ENCODE measurements at places on chromosomes 3 and 15.

DNA sequence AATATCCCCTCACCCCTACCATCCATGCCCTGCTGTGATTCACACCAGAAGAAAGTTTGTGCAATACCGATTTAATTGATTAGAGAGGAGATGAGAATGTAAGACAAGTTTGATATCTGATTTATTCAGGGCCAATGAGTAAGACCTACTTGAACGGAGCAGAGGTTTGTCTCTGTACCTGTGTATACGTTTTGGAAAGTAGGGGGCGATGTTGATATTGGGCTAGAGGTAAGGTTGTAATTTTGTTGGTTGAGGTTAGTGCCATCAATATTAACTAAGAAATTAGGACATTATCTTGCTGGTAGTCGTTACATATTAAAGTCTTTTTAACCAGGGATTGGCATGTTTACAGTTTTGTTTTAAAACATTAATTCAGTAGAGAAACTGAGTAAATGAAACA lies 20.5 kb downstream of the EAF2 start:
- peak; percentile 7 for DNase-seq
- H3K4me3 ChIP-seq, result no peak overlapping the region
- H3K4me1 ChIP-seq, result no peaks in the 10 kb centered on the region
- H3K36me3 ChIP-seq, result no peaks in the 10 kb centered on the region
- no peaks in the 10 kb centered on the region for H3K27me3 ChIP-seq

DNA sequence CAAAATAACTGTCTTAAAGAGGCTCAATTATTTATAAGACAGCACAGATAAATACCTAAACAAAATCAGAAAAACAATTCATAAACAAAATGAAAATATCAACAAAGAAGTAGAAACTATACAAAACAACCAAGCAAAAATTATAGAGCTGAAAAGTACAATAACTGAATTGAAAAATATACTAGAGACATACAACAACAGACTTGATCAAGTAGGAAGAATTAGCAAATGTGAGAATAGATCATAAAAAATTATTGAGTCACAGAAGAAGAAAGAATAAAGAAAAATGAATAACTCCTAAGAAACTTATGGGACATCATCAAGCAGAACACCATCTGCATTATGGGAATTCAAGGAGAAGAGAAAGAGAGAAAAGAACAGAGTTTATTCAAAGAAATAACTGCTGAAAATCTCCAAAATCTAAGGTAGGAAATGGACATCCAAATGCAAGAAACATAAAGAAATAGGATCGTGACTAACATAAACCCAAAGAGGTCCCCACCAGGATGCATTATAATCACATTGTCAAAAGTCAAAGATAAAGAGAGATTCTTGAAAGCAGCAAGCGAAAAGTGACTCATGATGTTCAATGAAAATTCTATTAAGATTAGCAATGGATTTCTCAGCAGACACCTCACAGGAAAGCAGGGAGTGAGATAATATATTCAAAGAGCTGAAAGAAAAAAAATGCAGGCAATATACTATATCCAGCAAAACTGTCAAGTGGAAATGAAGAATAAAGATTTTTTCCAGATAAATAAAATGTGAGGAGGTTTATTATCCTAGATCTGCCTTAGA lies 85.9 kb downstream of the DCLK3 start:
- H3K4me1 ChIP-seq, result no peaks in the 10 kb centered on the region
- H3K4me3 ChIP-seq, result no peak overlapping the region
- no peak for DNase-seq
- no peaks in the 10 kb centered on the region for H3K36me3 ChIP-seq
- H3K27me3 ChIP-seq, result no peaks in the 10 kb centered on the region
- no peak overlapping the region for H3K27ac ChIP-seq

DNA sequence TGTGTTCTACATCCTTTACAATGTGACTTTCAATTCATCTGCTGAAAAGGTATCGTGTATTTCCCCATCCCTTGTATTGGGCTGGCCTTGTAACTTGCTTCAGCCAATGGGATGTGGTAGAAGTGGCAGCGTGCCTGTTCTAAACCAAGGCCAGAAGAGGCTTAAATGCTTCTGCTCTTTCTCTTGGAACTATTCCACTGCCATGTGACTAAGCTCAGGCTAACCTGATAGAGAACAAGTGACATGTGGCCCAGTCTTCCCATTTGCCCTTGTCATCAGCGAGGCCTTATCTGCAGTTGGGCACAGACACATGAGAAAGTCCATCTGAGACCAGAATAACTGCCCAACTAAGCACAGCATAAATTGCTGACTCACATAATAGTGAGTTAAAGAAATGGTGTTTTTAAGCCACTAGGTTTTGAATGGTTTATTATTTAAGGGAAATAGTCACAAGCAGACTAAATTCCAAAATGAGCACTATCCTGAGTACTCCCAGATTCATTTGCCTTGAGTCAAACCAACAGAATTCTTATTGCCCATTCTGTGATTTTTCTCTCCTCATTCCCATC lies 230.2 kb downstream of the CPNE4 start:
- DNase-seq, result peak; percentile 6
- no peaks in the 10 kb centered on the region for H3K27me3 ChIP-seq
- H3K27ac ChIP-seq, result no peak overlapping the region
- H3K36me3 ChIP-seq, result no peaks in the 10 kb centered on the region
- no peaks in the 10 kb centered on the region for H3K4me1 ChIP-seq
- no peak overlapping the region for H3K4me3 ChIP-seq

DNA sequence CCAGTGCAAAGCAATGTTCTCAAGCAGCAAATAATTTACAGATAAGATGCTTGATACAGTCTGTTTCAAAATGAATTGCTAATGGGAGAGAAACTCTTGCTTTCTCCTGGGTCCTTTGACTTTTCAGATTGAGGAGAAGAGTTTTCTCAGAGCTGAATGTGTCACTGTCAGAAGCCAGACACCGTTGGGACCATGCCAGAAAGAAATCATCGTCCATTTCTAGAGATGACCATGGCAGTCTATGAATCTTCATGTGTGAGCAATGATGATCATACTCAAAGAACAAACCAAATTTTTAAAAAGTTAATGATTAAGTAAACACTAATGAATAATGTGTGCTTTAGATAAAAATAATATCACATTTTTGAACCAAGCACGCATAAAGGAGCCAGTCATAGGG lies 77.6 kb downstream of the ZNF385D start:
- H3K27ac ChIP-seq, result no peak overlapping the region
- no peak overlapping the region for H3K4me3 ChIP-seq
- no peak for DNase-seq
- no peaks in the 10 kb centered on the region for H3K36me3 ChIP-seq
- no peaks in the 10 kb centered on the region for H3K4me1 ChIP-seq

DNA sequence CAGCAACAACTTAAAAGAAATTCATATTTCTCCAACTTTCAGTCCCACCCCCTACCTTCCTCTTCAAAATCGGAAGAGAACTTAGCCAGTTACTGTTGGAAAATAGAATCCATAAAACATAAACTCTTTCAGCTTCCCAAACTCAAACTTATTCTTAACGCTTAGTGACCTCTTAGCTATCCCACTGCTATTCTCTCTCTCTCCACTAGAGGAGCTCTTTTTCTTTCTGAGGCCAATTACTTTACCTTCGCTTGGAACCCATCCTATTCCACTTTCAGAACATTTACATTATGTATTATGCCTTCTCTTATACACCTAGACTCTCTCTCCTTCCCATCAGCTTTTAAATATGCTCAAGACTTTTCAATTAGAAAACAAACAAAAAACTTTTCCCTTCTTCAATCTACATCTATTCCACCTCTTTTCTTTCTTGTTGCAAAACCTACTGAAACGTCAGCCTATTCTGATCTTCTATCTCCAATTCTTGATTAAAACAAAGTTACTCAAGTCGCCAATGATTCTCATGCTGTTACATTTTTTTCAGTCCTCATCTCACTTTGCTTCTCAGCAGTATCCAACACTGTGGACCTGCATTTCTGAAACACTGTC lies 13.4 kb upstream of the GHSR start:
- DNase-seq, result peak; percentile 48
- H3K36me3 ChIP-seq, result no peaks in the 10 kb centered on the region
- no peak overlapping the region for H3K27ac ChIP-seq
- no peaks in the 10 kb centered on the region for H3K27me3 ChIP-seq

GRCh38 chr3:36210840-36211651 lies 169.3 kb upstream of the STAC start:
- DNase-seq, result no peak
- peaks cover 7% of the 10 kb centered on the region for H3K27me3 ChIP-seq
- H3K36me3 ChIP-seq, result no peaks in the 10 kb centered on the region
- H3K4me1 ChIP-seq, result peaks cover 4% of the 10 kb centered on the region

GRCh38 chr15:61090386-61091288 lies 138.5 kb downstream of the RORA start:
- no peak overlapping the region for H3K4me3 ChIP-seq
- H3K36me3 ChIP-seq, result no peaks in the 10 kb centered on the region
- no peak overlapping the region for H3K27ac ChIP-seq
- no peaks in the 10 kb centered on the region for H3K4me1 ChIP-seq

- no peaks in the 10 kb centered on the region for H3K36me3 ChIP-seq
- no peaks in the 10 kb centered on the region for H3K4me1 ChIP-seq
- no peak overlapping the region for H3K27ac ChIP-seq
- H3K27me3 ChIP-seq, result no peaks in the 10 kb centered on the region
- DNase-seq, result peak; percentile 41
Measured at GRCh38 chr3:170572665-170573253, 13.1 kb downstream of the SLC7A14 start.

- no peak for DNase-seq
- peaks cover 4% of the 10 kb centered on the region for H3K4me1 ChIP-seq
Measured at GRCh38 chr15:31259562-31260252, 66.9 kb upstream of the KLF13 start.

- H3K27ac ChIP-seq, result peak overlapping the region; percentile 64
- no peaks in the 10 kb centered on the region for H3K36me3 ChIP-seq
- no peaks in the 10 kb centered on the region for H3K27me3 ChIP-seq
- H3K4me3 ChIP-seq, result no peak overlapping the region
- no peak for DNase-seq
- H3K4me1 ChIP-seq, result no peaks in the 10 kb centered on the region
Measured at GRCh38 chr3:128799653-128800052, 73.7 kb downstream of the RAB7A start.

- H3K4me1 ChIP-seq, result no peaks in the 10 kb centered on the region
- H3K4me3 ChIP-seq, result no peak overlapping the region
- no peak overlapping the region for H3K27ac ChIP-seq
- no peaks in the 10 kb centered on the region for H3K27me3 ChIP-seq
- DNase-seq, result no peak
- no peaks in the 10 kb centered on the region for H3K36me3 ChIP-seq
Measured at GRCh38 chr3:183815951-183816475, 9.4 kb downstream of the MAP6D1 start.

DNA sequence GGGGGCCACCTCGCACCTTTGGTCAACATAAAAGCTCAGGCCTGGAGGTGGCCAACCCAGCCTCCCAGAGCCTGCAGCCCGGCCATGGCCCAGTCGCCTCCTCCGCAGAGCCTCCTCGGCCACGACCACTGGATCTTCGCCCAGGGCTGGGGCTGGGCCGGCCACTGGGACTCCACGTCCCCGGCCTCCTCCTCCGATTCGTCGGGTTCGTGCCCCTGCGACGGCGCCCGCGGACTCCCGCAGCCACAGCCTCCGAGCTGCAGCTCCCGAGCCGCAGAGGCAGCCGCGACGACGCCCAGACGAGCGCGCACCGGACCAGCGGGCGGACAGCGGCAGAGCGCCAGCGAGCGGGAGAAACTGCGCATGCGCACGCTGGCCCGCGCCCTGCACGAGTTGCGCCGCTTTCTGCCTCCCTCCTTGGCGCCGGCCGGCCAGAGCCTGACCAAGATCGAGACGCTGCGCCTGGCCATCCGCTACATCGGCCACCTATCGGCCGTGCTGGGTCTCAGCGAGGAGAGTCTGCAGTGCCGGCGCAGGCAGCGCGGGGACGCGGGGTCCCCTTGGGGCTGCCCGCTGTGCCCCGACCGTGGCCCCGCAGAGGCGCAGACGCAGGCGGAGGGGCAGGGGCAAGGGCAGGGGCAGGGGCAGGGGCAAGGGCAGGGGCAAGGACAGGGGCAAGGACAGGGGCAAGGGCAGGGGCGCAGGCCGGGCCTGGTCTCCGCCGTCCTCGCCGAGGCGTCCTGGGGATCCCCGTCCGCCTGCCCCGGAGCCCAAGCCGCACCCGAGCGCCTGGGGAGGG lies at the start of gene MESP2:
Gene MESP2, plus strand, starts transcription at position 59 of the 799 bp plus-strand sequence. Its CDS starts 26 bp downstream, at position 85.
- no peak within 1 kb of the TSS for H3K27ac ChIP-seq
- DNase-seq, result peak; percentile 92
- peaks cover 9% of the 10 kb centered on the region for H3K4me1 ChIP-seq
- H3K36me3 ChIP-seq, result no peaks in the 10 kb centered on the region
- no peaks in the 10 kb centered on the region for H3K27me3 ChIP-seq

- no peak overlapping the region for H3K4me3 ChIP-seq
- DNase-seq, result no peak
- no peak overlapping the region for H3K27ac ChIP-seq
- H3K4me1 ChIP-seq, result peaks cover 16% of the 10 kb centered on the region
Measured at GRCh38 chr15:100308608-100309007, 33.2 kb downstream of the ADAMTS17 start.

Measured in hepatocyte (in vitro differentiated cells).